ENCODE measurements at places on chromosomes 5 and 9.

- no peak for DNase-seq
These were observed 360.5 kb downstream of the BNC2 start for GRCh38 chr9:16509997-16510396.

DNA sequence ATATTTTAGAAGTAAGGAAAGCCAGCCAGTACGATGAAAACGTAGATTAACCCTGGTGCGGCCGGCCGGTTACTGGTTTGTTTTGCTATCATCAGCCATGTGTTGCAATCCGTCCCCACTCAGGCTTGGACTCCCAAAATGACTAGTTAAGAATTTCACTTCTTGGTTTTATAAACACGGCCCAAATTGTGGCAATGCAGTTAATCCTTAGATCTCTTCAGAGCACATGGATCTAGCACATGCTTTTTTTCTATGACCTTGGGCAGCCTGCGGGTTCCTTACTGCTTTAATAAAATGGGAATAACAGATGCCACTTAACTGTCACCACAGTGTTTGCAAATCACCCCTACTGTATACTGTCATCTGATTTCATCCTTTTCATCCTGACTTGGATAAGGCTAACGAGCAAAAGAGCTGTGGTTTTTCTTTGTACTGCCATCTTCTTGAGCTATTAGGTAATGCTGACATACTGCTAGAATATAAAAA, 1.5 kb downstream of the NDFIP1 start:
- no peak for DNase-seq

GRCh38 chr5:143629871-143630659, 181.9 kb upstream of the HMHB1 start:
- no peak for DNase-seq

GRCh38 chr5:152113401-152113800, 188.8 kb upstream of the GLRA1 start:
- no peak for DNase-seq

GRCh38 chr5:172442592-172442991, 11.7 kb downstream of the SH3PXD2B start:
- no peak for DNase-seq

GRCh38 chr9:93141771-93142483, 7.9 kb upstream of the NINJ1 start:
- no peak for DNase-seq

GRCh38 chr5:53206562-53206961, 97.0 kb upstream of the MOCS2 start:
- DNase-seq: no peak

DNA sequence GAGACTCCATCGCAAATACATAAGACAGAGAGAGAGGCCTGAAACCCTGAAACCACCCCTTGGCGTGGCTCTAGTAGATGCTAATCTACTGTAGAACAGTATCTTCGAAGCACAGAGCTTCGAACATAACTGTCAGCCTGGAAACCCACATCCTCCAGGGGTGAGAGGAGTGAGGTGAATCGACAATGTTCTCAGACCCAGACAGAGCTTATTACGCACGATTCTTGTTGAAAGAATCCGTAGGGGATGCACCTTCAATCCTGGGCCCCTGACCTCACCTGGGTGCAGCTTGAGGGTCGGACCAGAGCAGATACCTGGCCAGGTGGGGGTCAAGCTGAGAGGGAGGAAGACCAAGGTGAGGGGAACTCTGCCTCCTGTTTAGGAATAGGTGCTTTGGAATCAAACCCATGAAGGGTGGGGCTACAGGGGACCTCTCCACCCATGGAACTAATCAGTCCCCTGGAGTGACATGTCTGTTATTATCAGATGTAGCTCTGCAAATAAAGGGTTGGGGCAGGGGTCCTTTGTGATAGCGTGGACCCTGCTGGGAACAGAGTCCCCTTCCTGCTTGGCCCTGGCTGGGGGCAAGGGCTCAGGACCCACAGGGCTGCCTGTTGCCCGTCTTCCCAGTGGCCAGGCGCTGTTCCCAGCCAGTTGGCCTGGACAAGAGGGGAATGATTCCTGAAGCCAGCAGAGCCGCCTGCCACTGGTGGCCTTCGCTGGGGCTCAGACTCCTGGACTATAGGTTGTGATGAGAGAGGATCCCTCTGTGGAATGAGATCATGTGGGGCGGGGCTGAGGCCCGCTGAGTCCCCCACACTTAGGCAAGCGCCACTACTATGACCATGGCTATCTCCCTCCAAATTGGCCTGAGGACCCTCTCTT, 41.2 kb downstream of the DBH start:
- DNase-seq: no peak

DNA sequence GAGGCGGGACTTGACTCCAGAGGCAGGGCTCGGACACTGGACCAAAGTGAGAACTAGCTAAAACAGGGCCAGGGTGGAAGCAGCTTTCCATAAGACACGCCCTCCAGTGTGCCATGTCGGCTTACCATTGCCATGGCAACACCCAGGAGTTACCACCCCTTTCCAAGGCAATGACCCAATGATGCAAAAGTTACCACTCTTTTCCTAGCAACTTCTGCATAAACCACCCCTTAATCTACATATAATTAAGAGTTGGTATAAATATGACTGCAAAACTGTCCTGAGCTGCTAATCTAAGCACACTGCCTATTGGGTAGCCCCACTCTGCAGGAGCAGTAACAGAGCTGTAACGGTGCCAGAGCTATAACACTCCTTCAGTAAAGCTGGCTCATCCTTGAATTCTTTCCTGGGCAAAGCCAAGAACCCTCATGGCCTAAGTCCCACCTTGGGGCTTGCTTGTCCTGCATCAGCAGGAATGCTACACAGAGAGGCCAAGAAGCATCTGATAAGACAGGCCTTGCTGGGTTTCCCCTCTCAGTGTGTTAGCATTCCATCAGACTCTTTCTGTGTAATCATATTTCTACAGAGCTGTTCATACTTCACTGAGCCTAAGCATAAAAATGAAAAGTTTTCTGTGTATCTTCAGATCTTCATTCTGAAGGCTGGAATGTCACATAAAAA, 262.7 kb upstream of the KLF9 start:
- no peak for DNase-seq

GRCh38 chr5:181223058-181223728, at the start of gene TRIM41:
TRIM41 (plus strand) TSS chr5:181223281; CDS start chr5:181224000, 719 bp downstream.
- peak; percentile 97 for DNase-seq

GRCh38 chr5:116444373-116445295, 130.0 kb downstream of the SEMA6A start:
- no peak for DNase-seq

DNA sequence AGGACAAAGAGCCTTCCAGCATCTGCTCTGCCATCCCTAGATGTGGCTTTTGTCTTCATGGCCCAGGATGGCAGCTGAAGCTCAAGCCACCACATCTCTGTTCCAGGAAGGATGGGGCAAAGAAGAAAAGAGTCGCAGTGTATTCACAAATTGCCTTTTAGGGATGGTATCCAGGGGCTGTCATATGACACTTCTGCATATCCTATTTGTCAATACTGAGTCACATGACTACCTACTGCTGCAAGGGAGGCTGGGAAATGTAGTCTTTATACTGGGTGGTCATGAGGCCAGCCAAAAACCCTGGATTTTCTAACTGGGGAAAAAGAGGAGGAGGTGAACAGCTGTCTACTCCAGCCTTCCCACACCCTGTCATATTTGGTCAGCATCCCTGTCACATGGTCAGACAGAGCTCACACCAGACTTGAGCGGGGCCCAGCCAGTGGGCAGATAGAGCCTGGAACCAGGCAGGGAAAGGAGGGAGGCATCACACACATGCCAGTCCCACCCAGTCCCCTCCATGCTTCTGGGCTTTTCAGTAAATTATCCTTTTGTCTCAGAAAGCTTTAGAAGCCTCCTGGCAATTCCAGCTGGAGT, 52.0 kb downstream of the OLFM1 start:
- DNase-seq: no peak

DNA sequence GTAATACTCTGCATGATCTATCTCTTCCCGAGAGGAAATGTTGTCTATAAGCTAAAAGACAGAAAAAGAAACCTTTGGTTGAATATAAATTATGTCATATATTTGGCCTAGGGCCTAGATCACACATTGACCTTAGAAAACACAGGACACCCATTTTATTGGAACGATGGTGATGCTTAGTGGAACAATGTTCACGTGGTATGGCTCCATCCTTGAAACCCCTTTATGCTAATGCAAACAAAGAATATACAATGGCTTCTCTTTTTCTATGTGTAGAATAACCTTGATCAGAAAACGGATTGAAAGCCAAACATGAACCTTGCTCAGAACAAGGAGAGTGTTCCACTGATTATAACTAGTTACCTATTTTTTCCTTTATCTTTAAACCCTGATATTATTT, 24.5 kb downstream of the MRPS27 start:
- DNase-seq: no peak

DNA sequence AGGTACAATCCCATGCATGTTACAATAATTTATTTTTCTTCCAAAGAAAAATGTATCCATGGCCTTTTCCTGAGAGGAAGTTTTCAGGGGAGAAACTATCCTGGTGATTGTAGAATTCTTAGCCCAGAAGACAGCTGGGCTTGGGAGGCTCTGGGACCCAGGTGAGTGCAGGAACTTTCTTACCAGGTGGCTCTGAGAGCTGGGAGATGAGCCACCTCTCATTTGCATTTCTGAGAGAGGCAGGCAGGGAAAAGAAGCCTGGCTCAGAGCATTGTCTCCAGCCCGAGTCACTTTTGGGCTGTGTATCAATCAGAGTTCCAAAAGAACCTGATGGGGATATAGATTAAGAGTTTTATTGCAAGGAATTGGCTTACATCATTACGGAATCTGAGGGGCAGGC, 52.7 kb downstream of the ALG2 start:
- DNase-seq: no peak

GRCh38 chr5:360257-361027, 38.9 kb downstream of the AHRR start:
- DNase-seq: no peak

DNA sequence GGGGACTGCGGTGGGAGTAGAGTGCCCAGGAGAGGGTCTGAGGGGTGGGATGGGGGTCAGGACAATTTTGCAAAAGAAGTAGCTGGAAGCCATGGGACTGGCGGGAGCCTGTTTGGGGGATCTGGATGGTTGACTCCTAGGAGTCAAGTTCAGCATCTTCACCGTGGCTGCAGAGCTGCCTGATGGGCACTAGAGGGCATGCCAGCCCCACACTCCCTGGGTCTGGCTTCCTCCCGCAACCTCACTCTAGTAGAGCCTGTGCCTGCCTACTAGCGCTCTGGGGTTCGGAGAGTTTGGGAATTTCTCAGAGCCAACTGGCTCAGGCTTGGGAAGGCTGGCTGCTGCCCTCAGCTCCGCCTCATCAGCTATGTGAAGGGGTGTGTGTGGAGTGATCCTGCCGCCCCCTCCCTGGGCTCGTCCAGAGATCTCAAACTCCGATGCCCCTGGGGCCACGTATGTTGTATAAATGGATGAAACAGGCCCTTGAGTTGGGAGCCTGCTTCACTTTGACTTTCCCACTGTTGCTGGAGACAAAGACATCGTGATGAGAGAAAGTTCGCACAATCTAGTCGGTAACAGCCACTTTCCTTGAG, 10.8 kb downstream of the TSPAN17 start:
- DNase-seq: peak; percentile 59

GRCh38 chr5:11777096-11777495, 127.2 kb downstream of the CTNND2 start:
- DNase-seq: no peak

GRCh38 chr9:120001536-120001935, 578.4 kb downstream of the CDK5RAP2 start:
- DNase-seq: no peak

DNA sequence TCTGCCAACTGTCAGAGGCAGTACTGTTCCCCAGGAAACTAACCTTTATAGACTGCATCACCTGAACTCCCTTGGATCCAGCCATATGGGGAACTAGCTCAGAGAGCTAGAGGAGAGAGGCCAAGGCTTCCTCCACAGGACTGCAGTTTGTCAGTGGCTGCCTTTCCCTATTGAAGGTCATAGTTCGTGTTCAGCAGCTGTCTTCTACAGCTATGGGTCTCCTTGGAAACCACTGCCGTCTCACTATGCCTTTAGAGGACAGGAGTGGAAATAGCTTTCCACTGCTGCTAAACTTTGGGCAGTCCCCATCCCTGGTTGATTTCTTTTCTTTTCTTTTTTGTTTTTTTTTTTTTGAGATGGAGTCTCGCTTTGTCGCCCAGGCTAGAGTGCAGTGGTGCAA, 4.4 kb upstream of the SLIT3 start:
- DNase-seq: no peak

DNA sequence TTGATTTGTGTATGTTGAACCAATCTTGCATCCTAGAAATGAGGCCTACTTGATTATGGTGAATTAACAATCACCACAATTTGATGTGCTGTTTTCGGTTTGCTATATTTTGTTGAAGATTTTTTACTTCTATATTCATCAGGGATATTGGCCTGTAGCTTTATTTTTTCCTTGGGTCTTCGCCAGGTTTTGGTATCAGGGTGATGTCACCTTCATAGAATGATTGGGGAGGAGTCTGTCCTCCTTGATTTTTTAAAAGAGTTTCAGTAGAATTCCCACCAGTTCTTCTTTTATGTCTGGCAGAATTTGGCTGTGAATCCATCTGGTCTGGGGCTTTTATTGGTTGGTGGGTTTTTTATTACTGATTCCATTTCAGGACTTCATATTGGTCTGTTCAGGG, 115.2 kb downstream of the CPLANE1 start:
- no peak for DNase-seq

GRCh38 chr9:110293248-110293647, 36.9 kb upstream of the TXN start:
- DNase-seq: no peak

DNA sequence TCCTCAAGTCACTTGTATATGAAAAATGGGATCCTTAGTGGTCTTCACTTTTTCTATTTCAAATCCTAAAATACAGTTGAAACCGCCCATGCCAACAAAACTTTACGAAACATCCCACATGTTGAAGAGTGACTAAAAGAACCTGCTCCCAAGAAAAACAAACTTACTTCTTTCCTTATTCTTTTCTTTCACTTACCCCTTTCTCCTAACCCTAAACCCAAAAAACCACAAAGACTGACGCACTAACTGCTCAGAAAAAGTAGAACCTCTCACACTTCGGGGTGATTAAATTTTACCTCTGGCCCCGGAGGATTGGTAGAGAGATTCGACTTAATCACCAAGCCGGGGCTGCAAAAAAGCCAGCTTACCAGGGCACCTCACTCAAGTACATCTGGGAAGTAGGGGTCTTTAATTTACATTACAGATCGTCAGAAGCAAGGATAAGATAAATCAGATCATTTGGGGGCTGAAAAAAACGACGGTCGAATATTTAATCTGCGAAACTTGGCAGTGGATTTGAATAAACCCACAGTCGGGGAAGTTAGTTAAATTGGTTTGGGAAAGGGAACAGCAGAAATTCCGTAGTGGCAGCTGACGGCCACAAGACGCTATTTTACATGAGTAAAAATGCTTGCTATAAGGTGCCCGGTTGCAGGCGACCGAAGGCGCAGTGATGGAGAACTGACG, 1.3 kb downstream of the CDO1 start:
- no peak for DNase-seq
